Mesendoderm (in vitro differentiated cells): ENCODE measurements at places on chromosomes 2 and 18.

GRCh38 chr2:134999521-134999920 is 47.7 kb downstream of the MAP3K19 start:
- no peaks in the 10 kb centered on the region for H3K4me1 ChIP-seq
- no peak for DNase-seq
- H3K27ac ChIP-seq = no peak overlapping the region
- H3K36me3 ChIP-seq = no peaks in the 10 kb centered on the region
- no peak overlapping the region for H3K4me3 ChIP-seq

DNA sequence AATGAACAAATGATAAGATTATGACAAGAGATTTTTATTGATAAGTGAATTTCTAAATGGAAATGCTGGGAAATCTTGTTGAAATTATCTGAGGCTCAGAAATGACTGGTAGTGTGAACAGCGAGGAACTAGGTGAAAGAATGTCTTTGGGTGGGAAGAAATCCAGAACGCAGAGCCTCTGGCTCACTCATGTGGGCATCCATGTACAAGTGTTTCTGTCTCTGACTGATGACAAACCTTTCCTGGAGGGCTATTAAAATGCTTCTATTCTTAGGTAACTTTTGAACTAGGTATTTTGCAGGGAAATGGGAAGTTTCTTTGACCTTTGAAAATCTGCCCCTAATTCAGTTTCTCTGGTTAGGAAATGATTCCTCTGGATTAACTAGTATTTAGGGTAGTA is 598.6 kb downstream of the SLC4A3 start:
- H3K27ac ChIP-seq = no peak overlapping the region
- H3K27me3 ChIP-seq = no peaks in the 10 kb centered on the region
- DNase-seq = no peak
- no peaks in the 10 kb centered on the region for H3K36me3 ChIP-seq
- no peak overlapping the region for H3K4me3 ChIP-seq

- H3K4me1 ChIP-seq = peaks cover 4% of the 10 kb centered on the region
- H3K27me3 ChIP-seq = no peaks in the 10 kb centered on the region
- H3K27ac ChIP-seq = no peak overlapping the region
- H3K36me3 ChIP-seq = no peaks in the 10 kb centered on the region
- no peak overlapping the region for H3K4me3 ChIP-seq
Observed at GRCh38 chr2:143230506-143231253, 101.5 kb downstream of the ARHGAP15 start.

DNA sequence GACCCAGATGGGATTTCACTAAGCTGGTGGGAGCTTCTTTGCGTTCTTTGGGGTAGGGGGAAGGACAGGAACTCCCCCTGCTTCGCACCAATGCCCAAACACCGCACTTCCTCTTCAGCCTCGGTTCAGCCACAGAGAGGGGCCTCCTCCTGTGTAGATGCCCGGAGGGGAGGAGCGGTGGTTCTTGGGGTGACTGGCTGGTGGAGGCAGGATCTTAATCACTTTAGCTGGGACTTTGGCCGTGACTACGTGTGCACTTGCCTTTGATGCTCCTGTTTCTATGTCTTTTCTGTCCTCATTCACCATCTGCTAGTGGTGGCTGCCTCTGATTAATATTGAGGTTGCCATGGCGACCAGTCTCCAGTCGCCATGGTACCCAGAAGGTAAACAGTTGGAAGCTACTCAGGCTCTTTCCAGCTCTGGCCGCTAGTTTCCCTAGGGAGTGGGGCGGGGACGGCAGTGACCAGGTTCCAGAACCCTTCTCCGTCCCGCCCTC is 1.9 kb downstream of the CNGA3 start:
- peak; percentile 95 for DNase-seq
- H3K27ac ChIP-seq = no peak overlapping the region
- H3K27me3 ChIP-seq = peaks cover 22% of the 10 kb centered on the region
- H3K4me3 ChIP-seq = no peak overlapping the region

DNA sequence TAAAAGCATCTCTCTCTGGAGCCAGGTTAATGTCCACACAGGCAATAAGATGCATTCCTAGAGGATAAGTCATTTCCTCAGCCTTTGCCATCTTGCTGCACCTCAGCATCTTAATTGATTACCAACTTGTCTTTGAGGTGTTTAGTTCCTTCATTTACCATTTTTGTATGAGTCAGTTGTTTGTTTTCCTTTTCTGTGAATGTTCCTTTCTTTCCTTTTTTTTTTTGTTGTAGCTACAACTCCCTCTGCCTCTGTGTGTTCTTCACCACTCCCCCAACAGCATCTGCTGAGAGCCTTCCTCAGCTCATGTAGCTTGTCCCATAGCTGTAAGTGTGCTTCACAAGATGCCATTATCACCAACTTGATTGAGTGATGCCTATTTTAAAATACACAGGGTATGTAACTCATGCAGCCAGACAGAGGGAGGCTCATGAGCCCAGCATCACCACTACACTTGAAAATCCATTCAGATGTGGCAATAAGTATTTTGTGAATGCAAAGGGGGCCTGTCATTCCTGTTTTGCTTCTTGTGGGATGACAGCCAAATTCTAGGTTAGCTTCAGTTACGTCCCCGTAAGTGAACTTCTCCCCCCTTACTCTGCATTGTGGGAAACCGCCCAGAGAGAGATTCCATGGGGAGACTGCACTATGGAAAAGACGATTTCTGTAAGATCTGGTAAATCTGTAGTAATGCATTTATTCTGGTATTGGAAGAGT is 315.9 kb upstream of the ZEB2 start:
- no peak overlapping the region for H3K4me3 ChIP-seq
- DNase-seq = peak; percentile 43
- H3K4me1 ChIP-seq = no peaks in the 10 kb centered on the region

GRCh38 chr18:47168913-47169312 is 7.3 kb downstream of the IER3IP1 start:
- H3K27me3 ChIP-seq = no peaks in the 10 kb centered on the region
- no peak for DNase-seq
- H3K4me1 ChIP-seq = no peaks in the 10 kb centered on the region
- no peak overlapping the region for H3K27ac ChIP-seq
- H3K4me3 ChIP-seq = no peak overlapping the region

- no peaks in the 10 kb centered on the region for H3K4me1 ChIP-seq
- no peak overlapping the region for H3K27ac ChIP-seq
- no peak overlapping the region for H3K4me3 ChIP-seq
- H3K36me3 ChIP-seq = no peaks in the 10 kb centered on the region
Observed at GRCh38 chr18:63446266-63446665, 24.0 kb upstream of the VPS4B start.

GRCh38 chr2:117661619-117662018 is 152.9 kb upstream of the DDX18 start:
- H3K36me3 ChIP-seq = no peaks in the 10 kb centered on the region
- no peak for DNase-seq
- no peak overlapping the region for H3K4me3 ChIP-seq
- no peak overlapping the region for H3K27ac ChIP-seq
- H3K4me1 ChIP-seq = no peaks in the 10 kb centered on the region

DNA sequence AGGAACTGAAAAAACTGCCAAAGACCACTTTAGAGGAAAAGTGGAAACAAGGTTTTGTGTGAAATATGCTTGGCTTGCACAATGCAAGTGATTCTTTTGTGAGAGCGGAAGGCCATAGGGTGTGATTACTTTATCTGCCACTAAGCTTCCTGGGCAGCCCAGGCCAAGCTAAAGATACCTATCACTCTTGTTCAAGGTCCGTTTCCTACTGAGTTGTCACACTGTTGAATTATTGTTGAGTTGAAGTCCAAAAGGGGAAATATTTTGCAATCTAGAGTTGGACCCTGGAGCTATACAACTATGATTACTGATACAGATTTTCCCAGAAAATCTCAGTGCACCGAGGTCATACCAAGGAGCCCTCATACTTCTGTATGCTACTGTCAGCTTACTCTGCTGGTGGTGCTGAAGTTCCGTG is 72.7 kb upstream of the CTAGE1 start:
- no peaks in the 10 kb centered on the region for H3K27me3 ChIP-seq
- H3K4me3 ChIP-seq = no peak overlapping the region
- DNase-seq = no peak
- H3K27ac ChIP-seq = no peak overlapping the region
- no peaks in the 10 kb centered on the region for H3K4me1 ChIP-seq
- no peaks in the 10 kb centered on the region for H3K36me3 ChIP-seq

DNA sequence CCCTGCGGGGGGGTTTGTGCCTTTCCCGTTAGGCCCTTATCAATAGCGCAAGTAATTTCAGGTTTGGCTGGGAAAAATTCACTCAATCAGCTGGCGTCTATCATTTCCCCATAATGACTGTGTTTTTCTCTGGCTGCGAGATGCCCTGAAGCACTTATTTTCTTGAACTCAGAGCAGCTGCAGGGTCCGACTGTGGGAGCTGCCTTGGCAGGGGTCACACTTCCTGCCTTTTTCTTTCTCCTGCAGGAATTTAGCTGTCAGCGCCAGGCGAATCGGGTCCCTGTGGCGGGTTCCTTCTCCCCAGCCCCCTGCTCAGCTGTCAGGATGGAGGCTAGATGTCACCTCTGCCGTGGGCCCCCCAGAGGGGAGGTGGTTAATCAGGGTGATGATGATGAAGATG is 81.3 kb upstream of the HPCAL1 start:
- H3K4me3 ChIP-seq = no peak overlapping the region
- H3K4me1 ChIP-seq = no peaks in the 10 kb centered on the region
- no peak for DNase-seq
- H3K36me3 ChIP-seq = no peaks in the 10 kb centered on the region
- no peak overlapping the region for H3K27ac ChIP-seq

- H3K27ac ChIP-seq = no peak overlapping the region
- H3K4me3 ChIP-seq = no peak overlapping the region
- DNase-seq = no peak
- no peaks in the 10 kb centered on the region for H3K4me1 ChIP-seq
- no peaks in the 10 kb centered on the region for H3K27me3 ChIP-seq
Observed at GRCh38 chr2:173673640-173674039, 291.5 kb downstream of the SP3 start.

DNA sequence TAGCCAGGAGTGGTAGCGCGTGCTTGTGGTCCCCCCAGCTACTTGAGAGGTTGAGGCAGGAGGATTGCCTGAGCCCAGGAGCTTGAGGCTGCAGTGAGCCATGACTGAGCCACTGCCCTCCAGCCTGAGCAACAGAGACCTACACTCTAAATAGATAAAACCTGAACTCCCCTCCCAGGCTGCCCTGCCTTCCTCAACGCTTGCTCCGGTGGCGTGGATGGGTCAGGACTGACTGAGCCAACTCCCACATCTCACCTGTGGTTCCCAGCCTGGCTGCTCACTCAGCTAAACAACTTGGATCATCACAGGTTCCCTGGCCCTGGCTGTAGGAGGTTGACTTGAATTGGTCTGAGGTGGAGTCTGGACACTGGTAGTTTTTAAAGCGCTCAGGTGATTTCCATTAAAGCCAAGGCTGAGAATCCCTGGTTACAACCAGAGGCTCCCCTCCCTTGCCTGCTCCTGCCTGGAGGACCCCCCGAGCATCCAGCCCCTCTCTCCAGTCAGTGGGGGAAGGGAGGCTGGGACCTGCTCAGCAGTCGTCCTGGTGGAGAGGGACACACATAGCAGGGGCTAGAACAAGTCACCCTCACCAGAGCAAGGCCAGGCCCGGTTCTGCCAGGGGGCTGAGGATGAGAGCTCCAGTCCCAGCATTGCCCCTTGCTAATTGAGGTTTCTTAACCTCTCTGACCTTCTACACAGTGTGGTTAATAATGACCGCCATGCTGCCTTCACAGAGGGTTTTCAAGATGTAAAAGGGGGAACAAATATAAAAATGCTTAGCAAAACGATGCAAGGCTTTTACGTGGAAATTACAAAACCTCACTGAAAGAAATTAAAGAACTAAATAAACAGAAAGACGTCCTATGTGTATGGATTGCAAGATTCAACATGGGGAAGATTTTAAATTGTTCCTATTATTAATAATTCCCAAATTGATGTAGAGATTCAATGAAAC is 46.9 kb upstream of the TAF1B start:
- no peak overlapping the region for H3K4me3 ChIP-seq
- DNase-seq = no peak
- H3K4me1 ChIP-seq = peaks cover 1% of the 10 kb centered on the region
- H3K27ac ChIP-seq = no peak overlapping the region

DNA sequence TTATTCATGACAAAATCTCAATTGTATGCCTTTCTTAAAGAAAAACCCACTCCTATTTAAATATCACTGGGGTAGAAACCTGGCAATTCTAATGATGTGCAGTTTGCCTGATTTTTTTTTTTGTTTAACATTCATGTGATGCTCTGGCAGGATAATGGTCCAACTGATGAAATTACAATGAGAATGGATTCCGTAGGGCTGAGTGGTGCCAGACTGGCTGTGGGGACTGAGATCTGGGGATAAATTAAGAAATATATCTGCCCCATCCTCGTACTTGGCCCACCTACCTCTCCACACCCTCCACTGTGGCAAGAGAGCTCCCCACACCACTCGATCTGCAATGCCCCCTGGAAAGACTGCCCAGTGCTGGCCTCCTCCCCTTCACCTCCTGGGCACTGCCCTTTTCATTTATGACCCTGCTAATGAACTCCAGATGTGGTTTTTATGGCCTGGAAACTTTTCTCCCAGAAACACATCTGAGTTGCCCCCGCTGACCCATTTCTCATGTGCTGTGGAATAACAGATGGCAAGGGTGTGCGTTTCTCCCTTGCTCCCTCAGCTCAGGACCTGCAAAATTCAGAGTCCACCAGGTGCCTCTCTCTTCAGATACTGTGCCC is 33.0 kb upstream of the RPL37A start:
- H3K4me3 ChIP-seq = no peak overlapping the region
- no peak for DNase-seq
- no peaks in the 10 kb centered on the region for H3K4me1 ChIP-seq
- no peak overlapping the region for H3K27ac ChIP-seq
- H3K27me3 ChIP-seq = no peaks in the 10 kb centered on the region
- H3K36me3 ChIP-seq = no peaks in the 10 kb centered on the region

GRCh38 chr18:61888622-61889021 is 4.2 kb downstream of the RNF152 start:
- H3K27ac ChIP-seq = no peak overlapping the region
- H3K4me1 ChIP-seq = peaks cover 4% of the 10 kb centered on the region

- no peaks in the 10 kb centered on the region for H3K36me3 ChIP-seq
- H3K4me3 ChIP-seq = peak overlapping the region; percentile 32
- no peaks in the 10 kb centered on the region for H3K27me3 ChIP-seq
- peak; percentile 97 for DNase-seq
- H3K4me1 ChIP-seq = peaks cover 5% of the 10 kb centered on the region
Observed at GRCh38 chr2:55051026-55051866, 995 bp upstream of the RTN4 start.

- no peak for DNase-seq
- H3K4me3 ChIP-seq = no peak overlapping the region
- H3K36me3 ChIP-seq = no peaks in the 10 kb centered on the region
Observed at GRCh38 chr2:110770959-110771431, 38.6 kb downstream of the ACOXL start.
